HCT116 (cell line): ENCODE measurements at places on chromosomes 7 and 10. TPM values are rescaled to one million over a fixed set of nuclear protein-coding genes. Genes with fewer than 3 reads are reported as not detected.

Gene CHN2
- 2.1 TPM for total RNA-seq

Gene SLC13A1
- not detected for total RNA-seq

Gene HDAC9
- 4.3 TPM for total RNA-seq

DNA sequence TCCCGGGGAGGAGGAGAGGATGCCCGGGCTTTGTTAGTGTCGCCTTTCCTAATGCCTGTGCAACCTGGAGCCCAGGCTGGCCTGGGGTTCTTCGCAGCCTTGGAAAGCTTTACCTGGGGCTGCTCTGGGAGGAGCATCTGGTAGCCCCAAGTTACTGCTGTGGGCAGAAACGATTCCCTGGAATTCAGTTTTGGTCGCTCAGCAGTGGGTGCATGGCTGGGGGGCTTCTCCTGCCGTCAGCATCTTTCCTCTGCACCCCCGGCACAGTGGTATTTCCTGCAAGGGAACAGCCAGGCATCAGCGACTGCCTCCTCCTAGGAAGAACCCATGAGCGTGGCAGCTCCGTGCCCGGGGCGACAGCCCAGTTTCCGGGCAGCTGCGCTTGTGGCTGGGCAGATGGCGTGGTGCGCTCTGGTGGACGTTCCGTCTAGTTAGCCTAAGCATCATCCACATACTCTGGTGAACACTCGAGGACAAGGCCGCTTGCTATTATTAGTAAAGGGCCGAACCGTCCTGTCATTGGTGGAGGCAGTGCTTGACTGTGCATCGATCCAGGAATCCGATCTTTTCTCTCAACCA lies 107.0 kb upstream of the BTBD16 start:
- DNase-seq: no peak

DNA sequence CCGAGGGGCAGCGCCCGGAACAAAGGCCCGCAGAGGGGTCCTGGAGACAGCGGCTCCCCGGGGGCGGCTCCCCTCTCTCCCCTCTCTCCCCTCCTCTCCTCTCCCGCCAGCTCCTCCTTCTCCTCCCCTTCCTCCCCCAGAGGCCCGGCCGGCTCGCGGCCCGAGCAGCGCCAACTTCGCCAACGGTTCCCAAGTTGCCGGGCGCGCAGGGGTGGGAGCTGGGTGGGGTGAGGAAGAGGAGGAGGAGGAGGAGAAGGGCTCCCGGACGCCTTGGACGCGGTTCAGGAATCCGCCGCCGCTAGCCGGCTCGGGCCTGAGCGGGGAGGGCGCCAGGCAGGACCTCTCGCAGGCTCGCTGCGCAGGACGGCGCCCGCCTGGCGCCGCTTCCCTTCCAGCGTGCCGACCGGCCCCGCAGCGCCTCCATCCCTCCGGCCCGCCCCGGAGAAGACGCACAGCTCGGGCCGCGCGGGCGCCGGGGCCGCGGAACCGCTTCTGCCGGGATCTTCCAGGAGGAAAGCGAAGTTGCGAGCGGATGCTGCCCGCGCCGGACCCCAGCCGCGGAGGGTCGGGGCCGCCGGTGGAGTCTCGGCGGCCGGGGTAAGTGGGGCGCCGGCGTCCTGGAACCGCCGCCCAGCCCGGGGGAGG lies at the start of gene CHST3:
CHST3 (plus strand) TSS at position 298 of the 645 bp plus-strand sequence. CDS start 41,448 bp downstream, outside the sequence.
- DNase-seq: no peak

DNA sequence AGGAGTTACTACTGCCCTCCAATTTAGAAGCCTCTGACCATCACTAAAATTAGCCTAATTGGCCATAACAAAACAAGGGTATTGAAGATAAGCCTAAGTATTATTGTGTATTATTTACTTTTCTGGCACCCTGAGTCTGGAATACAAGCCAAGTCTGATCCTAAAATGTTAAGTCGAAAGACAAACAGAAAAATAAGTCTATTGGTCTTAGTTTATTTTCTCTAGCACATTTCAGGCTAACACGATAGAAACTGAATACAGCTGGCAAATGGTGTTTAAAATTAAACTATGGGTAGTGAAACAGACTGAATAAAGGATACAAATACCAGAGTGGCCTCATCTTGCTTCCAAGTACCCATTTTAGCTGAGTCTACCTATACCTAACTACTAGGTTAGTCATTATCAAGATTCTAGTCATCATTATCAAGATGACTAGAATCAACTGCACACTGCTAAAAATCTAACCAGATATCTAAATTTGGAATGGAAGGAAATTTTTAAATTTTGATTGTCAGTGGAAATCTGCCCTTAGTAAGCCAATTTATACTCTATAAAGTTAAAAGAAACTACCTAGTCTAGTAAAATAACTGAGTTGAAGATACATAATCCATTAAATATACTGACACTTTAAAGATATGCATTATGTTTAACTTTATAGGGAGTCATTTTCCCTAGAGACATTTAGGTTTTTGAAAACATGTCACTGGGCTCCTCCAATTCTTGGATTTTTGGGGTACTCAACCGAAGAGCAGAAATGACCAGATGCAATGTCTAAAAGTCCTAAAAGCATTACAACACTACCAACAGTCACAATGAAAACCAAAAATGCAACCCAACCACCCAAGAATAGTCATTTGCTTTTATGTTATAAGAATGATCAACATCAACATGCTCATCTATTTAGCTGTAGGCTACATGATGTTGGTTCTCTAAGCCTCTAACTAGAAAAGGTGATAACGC lies 80.9 kb downstream of the NT5C2 start:
- DNase-seq: no peak

GRCh38 chr10:120999868-121000267 lies 148.7 kb downstream of the WDR11 start:
- no peak for DNase-seq
